Amygdala (tissue), 56 donors: ENCODE measurements at places on chromosomes 7 and 10.
A peak's percentile ranks its signal among the peaks of the same experiment; 100 is the strongest.

DNA sequence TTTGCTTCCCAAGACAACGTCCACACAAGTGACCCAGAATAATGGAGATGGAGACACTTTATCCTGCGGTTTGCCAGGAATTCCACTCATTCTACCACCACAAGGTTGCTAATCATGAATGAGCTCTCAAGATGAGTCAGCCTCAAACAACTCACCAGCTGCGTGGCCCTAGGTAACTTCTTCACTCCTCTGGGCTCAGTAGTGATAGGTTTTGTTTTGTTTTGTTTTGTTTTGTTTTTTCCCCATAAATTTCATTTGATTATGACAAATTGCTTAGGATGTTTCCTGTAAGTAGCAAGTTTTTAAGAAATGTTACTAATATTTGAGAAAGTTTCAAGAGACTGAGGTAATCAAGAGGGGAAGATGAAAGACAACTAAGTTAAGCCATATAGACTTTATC lies 286.8 kb downstream of the PARD3 start:
- DNase-seq = no peak

GRCh38 chr10:66941491-66941890 lies 15.7 kb downstream of the LRRTM3 start:
- peak; percentile 15 for DNase-seq

- no peak for DNase-seq
Measured at GRCh38 chr10:25901199-25901598, 32.8 kb upstream of the MYO3A start.

GRCh38 chr7:152602962-152603361 lies 73.0 kb downstream of the XRCC2 start:
- no peak for DNase-seq
